ENCODE measurements at places on chromosomes 1 and 21.
A peak's percentile ranks its signal among the peaks of the same experiment; 100 is the strongest.

GRCh38 chr1:225881081-225881958 is 860 bp downstream of the TMEM63A start:
- no peak for DNase-seq

DNA sequence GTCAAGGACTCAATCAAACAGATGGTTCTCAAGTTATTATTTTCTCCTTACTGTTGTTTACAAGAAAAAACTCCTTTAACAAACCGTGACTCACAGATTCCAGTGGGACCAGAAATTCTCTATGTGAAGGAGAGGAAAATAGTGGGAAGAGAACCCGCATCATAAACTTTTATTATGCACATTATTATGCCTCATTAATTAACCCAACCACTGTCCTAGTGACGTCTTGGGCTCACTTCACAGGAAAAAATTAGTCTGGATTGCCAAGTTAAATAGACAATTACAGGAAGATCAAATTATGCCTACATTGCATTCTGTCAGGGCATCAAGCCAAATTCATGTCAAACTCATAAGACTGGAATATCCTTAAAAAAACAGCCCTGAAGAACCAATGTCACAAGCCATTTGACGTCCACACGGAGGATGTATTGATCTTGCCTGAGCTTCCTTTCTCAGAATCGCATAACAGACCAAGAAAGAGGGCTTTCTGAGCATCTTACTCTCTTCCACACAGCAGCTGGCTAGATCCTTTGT is 347.8 kb downstream of the DUSP10 start:
- peak; percentile 45 for DNase-seq

- DNase-seq, result no peak
These were observed 7.7 kb downstream of the AMIGO1 start for GRCh38 chr1:109501644-109502363.

GRCh38 chr1:173868266-173869020 is at the start of gene ZBTB37:
Gene ZBTB37, plus strand, starts transcription at chr1:173868380. Its CDS starts 1,846 bp downstream, at chr1:173870226.
- peak; percentile 72 for DNase-seq

GRCh38 chr1:208686592-208686991 is 442.4 kb upstream of the PLXNA2 start:
- no peak for DNase-seq
